Upper lobe of left lung (tissue), 6 donors: ENCODE measurements at places on chromosomes 7 and 10. TPM values are rescaled to one million over a fixed set of nuclear protein-coding genes. Genes with fewer than 3 reads are reported as not detected.

- H3K4me3 ChIP-seq, result no peak overlapping the region
- no peak overlapping the region for H3K27ac ChIP-seq
- H3K36me3 ChIP-seq, result no peaks in the 10 kb centered on the region
- DNase-seq, result no peak
- no peaks in the 10 kb centered on the region for H3K4me1 ChIP-seq
These were observed 199.9 kb downstream of the TCERG1L start for GRCh38 chr10:131111471-131112080.

DNA sequence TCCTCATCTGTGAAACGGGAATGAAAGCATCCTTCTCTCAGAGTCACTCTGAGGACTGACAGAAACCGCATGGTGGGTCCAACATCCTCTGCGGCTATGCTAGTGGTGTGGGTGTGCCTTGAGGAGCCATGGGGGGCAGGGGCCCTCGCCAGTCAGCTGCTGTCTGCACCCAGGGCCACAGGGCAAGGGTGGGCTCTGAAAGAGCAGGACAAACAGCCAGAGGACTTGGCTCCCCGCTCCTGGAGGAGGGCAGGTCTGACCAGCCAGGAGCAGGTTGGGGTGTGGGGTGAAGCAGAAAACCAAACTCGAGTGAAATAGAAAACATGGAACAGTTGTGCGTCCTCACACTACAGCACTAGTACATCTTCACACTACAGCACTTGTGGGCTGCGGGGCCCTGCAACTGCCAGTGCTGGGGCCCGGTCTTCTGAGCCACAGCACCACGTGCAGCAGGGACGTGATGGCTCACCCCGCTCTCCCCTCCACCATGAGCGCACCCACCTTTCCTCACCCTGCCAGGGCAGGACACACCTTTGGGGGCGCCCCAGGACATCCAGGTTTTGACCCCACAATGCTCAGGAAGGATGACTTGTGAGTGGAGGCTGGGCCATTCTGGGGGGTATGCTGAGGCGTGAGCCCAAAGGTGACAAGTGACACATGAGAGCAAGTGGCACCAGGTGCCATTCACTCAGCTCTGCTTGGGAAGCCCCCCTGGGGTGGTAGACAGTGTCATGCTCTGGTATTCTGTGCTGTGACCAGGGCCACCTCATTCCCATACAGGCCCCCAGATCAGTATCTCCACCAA lies 96.1 kb upstream of the RET start:
- no peak overlapping the region for H3K4me3 ChIP-seq
- no peaks in the 10 kb centered on the region for H3K27me3 ChIP-seq
- H3K27ac ChIP-seq, result no peak overlapping the region
- H3K4me1 ChIP-seq, result no peaks in the 10 kb centered on the region
- DNase-seq, result no peak

GRCh38 chr7:20858951-20859350 lies 72.3 kb upstream of the SP8 start:
- no peaks in the 10 kb centered on the region for H3K36me3 ChIP-seq
- H3K27ac ChIP-seq, result no peak overlapping the region
- no peak overlapping the region for H3K4me3 ChIP-seq
- no peaks in the 10 kb centered on the region for H3K27me3 ChIP-seq

GRCh38 chr7:82562716-82563404 lies 119.3 kb upstream of the CACNA2D1 start:
- H3K4me1 ChIP-seq, result no peaks in the 10 kb centered on the region
- H3K4me3 ChIP-seq, result no peak overlapping the region
- no peaks in the 10 kb centered on the region for H3K36me3 ChIP-seq

GRCh38 chr7:130288829-130289228 lies 4.1 kb upstream of the CPA4 start:
- no peak overlapping the region for H3K4me3 ChIP-seq
- DNase-seq, result no peak
- no peaks in the 10 kb centered on the region for H3K4me1 ChIP-seq
- no peak overlapping the region for H3K27ac ChIP-seq
- no peaks in the 10 kb centered on the region for H3K36me3 ChIP-seq

GCK gene
- total RNA-seq, result 0.17 TPM

HOGA1 gene
- total RNA-seq, result 0.39 TPM

ADRA2A gene
- total RNA-seq, result 2.1 TPM

DNA sequence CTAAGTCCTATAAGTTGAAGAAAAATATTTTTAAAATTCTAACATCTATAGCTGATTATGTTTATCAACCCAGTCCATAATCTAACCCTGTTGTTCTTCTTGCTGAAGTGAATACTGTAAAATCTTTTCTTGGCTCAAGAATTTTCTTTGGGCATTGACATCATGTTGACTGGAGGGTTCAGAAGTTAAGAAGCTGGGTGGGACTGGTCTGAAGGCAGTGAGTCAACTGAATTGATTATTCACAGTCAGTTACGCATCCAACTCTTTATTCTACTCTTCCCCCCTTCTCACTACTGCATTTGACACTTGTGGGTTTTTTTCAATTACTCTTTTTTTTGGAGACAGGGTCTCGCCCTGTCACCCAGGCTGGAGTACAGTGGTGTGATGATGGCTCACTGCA lies 31.0 kb downstream of the DENND2A start:
- no peak for DNase-seq
- no peaks in the 10 kb centered on the region for H3K36me3 ChIP-seq
- H3K27me3 ChIP-seq, result no peaks in the 10 kb centered on the region
- H3K4me3 ChIP-seq, result no peak overlapping the region
- peaks cover 5% of the 10 kb centered on the region for H3K4me1 ChIP-seq
- no peak overlapping the region for H3K27ac ChIP-seq
